Activated CD4-positive, CD25-positive, alpha-beta regulatory T cell treated with anti-CD3 and anti-CD28 coated beads, Interleukin-2, amount 50 U/mL, for 72 hours (primary cell): ENCODE measurements at places on chromosomes 16 and 17.

DNA sequence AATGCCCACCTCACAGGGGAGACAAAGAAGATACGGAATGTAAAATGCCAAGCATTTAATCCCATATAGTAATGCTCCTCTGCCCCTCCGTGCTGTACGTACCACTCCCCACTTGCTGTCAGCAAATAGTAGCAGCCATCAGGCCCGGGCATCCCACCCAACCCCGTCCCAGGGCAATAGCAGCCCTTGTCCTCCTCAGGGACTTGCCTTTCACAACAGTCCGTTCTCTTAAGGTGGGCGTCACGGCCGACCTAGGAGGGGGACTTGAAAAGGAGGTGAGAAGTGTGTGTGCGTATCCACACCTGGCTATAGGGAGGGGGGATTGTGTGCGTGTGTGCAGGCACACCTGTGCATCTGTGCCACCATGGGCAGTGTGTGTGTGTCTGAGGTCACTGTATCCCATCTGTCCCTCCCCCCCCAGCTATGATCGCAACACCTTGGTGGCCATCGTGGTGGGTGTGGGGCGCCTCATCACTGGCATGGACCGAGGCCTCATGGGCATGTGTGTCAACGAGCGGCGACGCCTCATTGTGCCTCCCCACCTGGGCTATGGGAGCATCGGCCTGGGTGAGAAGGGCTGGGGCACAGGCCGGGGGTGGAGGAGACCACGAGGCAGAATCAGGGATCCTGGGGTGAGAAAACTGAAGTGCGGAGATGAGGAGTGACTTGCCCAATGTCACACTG is 4.0 kb downstream of the FKBP10 start:
- DNase-seq, result no peak

DNA sequence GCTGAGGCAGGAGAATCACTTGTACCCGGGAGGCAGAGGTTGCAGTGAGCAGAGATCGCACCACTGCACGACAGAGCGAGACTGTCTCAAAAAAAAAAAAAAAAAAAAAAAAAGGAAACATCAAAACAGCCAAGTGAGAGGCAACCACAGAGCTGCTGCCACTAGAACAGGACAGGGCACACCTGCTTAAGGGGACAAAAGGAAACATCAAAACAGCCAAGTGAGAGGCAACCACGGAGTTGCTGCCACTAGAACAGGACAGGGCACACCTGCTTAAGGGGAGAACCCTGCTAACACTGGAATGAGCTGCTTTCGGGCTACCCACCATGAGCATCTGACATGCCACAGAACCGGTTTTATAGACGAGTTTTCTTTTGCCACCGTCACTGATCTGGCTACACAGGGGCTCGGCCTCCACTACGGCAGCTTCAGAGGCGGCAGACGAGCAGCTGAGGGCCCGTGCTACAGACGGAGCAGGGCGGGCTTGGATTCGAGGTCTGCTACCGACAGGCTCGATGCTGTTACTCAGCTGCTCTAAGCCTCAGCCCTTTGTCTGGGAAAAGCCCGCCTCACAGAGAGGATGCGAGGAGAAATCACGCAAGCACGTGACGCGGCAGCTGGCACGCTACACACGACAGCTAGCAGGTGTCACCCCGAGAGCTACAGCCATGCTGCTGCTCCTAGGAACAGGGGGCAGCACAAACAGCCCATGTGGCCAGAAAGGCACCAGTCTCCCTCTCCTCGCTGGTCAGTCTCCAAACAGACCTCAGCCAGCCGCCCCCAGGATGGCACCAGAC is 2.0 kb downstream of the P4HB start:
- DNase-seq, result no peak

- no peak for DNase-seq
Measured at GRCh38 chr17:3792481-3792880, 8.5 kb downstream of the ITGAE start.

DNA sequence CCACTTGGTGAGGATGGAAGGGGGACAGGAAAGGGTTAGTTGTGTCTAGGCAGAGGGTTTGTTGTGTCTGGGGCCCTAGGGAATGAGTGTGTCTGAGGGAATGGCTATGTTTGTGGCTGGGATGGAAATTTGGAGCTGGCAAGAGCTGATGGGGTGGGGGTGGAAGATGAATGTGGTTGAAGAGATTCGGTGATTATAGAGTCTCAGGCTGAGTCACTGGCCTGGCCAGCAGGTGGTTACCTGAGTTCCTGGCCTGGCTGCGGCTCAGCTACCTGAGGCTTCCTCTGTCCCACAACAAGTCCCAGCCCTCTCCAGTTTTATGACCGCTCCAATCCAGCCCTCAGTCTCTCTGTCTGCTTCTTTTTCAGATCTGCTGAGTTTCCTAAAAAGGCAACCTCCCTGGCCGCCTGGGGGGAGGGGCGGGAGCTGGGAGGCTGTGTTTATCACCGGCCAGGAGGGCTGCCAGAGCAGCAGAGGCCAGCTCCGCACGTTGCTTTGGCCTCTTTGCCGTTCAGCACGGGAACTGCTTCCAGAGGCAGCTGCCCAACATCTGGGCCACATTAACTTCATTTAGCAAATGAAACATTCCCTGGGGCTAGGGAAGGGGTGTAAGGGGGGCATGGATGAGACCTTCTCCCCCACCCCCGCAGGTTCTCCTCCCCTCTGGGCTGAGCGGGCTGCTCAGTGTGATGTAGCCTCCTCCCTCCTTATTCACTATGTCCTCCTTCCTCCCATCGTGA is 21.8 kb downstream of the ITGB3 start:
- DNase-seq, result no peak

DNA sequence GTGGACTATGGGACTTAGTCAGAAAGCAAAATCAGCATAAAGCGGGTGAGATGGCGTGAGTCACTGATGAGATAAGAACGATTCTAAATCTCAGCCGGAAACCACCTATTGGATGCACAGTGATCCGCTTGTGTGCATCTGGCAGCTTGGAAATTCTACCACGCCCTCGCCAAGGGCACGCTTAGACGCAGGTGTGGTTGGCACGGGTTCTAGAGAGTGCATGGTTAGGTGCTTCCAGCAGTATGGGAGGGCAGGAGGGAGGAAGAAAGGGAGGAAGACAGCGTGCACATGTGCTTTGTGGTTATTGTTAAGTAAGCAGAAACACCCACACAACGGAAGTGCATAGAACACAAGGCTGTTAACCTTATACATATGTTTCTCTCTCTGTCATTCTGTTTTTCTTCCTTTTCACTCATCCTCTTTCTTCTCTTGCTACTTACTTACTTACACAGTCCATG is 374.0 kb upstream of the ASIC2 start:
- DNase-seq, result no peak

GRCh38 chr17:310111-311010 is 42.2 kb downstream of the RPH3AL start:
- DNase-seq, result no peak

DNA sequence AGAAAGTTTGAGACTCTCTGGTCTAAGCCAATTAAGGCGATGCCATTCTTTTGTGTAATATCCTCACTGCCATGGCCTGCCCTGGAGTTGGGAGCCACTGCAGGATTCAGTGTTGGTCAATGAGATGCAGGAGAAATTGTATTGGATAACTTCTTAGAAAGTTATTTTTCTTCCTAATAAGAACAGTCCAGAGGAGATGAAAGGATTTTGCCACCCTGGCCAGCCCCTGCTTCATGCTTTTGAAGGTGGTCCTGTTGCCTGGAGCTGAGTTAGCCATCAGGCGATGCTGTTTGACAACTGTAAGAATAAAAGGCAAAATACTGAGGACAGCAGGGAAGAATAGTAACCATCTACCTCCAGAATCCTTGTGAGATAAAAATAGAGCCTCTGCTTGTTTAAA is 35.4 kb upstream of the CNTNAP4 start:
- no peak for DNase-seq

GRCh38 chr17:74633326-74633725 is 9.8 kb upstream of the CD300E start:
- no peak for DNase-seq

GRCh38 chr17:58535431-58535830 is 21.0 kb upstream of the MTMR4 start:
- DNase-seq, result no peak

DNA sequence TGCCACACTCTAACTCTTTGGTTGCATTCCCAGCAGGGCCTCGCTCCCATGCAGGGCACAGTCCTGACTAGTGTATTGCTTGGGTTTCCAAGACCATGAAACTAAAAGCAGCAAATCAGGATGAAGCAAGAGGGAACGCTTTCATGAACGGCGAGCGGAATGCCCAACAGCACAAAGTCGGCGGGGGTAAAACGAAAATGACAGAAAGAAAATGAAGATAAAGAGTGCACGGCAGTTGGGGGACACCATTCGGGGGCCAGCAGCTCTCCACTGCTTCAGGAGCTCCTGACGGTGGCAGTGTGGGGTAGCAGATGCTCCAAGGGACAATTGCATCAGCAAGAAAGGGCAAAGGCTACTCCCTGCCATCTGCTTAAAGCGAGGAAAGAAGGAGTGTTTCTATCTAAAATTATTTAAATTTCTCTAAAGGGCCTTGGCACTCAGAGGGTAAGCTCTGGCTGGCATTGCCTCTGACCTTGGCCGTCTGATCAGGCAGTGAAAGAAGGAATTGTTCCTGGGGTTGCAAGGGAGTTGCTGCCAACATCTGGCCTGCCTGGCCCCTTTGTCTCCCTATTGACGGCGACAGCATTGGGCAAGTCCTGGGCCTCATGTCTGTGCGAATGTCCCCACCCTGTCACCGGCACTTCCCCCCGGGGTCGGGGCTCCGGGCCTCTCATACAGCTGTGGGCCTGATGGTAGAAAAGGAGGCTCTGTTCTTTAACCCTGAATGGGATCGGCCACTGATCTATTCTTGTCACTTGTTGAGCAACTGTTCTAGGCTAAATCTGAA is 138.2 kb downstream of the CMIP start:
- no peak for DNase-seq

GRCh38 chr16:1218061-1218929 is 6.8 kb downstream of the TPSG1 start:
- DNase-seq, result no peak

DNA sequence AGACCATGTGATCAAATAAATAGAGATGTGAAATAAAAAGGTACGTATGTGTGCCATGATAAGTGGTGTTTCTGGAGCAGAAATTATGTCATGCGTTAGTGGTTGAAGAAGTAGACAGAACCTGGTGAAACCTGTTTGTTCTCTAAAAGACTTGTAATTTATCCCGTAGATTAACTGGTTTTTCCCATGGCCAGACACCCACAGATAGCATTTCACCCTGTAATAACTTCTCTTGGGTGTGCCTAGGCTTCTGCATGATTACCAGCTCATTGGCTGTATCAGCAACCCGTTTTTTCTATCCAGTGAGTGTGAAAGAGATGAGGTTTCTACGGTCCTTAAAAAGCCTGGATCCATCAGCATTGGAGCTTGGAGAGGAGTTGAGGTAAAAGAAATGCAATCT is 471.3 kb downstream of the NPIPA7 start:
- DNase-seq, result no peak

DNA sequence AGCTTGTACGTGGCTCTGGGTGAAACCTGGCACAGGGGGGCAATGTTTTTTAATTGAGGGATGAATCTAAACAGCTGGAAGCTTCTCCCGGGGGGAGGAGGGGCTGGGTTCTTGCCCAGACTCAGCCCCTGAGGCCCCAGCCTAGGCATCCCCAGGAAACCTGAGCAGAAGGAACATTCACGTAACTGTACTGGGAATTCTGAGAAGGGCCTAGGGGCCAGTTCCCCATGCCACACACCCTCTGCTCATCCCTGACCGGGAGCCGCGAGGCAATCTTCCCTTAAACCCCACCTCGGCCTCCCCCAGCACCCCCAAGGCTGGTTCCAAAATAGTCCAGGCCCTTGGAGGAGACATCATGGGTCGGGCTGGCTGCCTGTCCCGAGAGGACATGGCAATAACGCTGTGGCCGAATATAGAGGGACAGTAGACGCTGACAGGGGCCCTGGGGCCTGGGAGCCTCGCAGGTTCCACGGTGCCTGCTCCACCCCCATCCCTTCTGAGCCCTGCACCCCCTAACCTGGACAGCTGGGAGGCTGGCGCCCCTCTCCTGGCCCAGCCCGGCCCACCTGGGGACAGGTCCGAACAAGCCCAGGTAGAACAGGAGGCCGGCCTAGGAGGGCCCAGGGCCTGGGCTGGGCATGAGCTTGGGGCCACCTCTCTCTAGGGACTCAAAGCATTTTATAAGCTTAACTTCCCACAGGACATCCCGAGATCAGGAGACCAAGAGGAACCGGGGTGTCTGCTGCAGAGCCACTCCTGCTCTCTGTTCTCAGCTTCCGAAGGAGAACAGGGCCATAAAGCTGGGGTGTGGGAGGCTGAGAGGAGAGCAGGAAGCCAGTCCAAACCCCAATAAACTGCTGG is 83.2 kb upstream of the TOB1 start:
- DNase-seq, result no peak

DNA sequence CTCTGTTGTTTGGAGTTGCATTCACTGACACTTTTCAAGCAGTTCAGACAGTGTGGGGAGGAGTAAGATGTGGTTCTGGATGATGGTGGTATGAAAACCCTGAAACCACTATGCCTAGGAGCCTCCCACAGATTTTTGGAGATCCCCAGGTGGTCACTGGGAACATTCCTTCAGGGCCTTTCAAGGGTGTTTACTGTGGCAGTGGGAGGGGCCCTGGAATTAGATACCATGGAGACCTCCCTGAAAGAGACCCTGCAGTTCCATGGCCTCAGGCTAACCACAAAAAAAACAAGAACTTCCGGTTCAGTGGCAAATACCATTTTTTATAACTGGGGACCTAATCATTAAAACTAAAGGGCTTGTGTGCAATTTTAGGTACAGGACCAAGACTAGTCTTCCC is 79.9 kb downstream of the TMEM100 start:
- no peak for DNase-seq

DNA sequence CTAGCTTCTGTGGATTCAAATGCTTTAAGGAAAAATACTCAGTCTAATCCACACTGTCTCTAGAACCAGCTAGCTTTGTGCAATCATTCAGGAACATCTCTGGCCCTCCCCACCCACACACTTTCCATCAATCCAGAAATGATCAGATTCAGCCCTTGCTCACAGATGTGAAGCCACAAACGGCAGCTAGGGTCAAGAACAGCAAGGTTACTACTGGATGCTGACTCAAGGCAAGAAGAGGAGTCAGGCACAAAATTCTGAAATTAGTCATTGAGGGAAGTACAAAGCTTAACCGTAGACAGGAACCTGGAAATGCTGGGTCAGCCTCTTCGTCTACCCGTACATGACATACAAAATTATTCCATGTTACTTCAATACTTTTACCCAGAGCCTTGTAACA is 174.6 kb downstream of the CDH13 start:
- no peak for DNase-seq

- no peak for DNase-seq
Measured at GRCh38 chr16:85037050-85037410, 9.4 kb downstream of the KIAA0513 start.

- no peak for DNase-seq
Measured at GRCh38 chr17:17906418-17907215, 65.6 kb downstream of the TOM1L2 start.

- peak; percentile 61 for DNase-seq
Measured at GRCh38 chr16:22318690-22319358, 21.6 kb downstream of the POLR3E start.
